ENCODE measurements at places on chromosomes 4 and X. TPM values are rescaled to one million over a fixed set of nuclear protein-coding genes. Genes with fewer than 3 reads are reported as not detected.
A peak's percentile ranks its signal among the peaks of the same experiment; 100 is the strongest.

DNA sequence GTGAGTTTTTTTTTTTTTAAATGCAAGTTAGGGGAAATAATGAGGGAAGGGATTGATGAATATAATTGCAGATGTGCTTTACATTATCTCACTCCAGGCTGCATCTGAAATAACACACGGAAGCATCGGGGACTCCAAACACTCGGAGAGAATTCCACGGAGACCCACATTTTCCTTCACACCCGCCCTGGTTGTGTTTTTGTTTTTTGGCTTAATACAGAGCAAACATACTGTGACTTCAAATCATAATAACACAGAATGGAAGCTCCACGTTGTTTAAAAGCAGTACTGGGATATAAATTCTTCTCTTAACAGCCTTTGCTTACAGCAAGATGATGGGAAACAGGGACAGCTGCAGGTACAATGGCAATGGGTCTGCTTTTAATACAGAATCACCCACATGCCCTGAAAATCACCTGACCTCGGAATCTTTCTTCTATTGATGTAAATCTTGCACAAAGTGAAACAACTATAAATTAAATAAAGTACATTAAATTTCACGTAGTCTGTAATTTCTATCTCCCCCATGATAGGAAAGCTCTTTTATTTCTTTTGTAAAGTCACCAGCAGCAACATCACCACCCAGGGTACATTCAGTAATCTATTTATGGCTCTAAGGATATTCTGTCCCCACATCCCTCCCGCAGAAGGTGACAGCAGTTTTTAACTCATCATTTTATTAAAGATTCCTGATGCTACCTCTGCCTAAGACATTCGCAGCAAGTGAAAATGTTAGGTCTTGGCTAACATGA is 119.3 kb downstream of the ZNF827 start:
- DNase-seq = no peak

DNA sequence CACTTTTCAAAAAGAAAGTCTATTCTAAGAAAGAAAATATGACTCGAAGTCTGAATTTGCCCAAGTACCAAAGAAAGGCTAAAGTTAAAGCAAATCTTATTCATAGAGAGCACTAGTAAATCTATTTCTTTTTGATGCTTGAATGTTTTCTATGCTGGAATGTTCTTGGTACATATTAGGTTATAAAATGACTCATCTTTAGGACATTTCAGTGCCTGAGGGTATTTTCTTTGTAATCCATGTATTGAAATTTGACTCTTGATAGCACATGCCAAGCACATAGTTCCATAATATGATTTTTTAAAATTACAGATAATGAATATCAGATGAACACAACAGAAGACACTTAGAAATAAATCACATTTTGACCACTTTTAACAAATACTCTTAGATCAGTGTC is 232.8 kb downstream of the TRIML1 start:
- no peak for DNase-seq

GRCh38 chr4:38109896-38110295 is 149.7 kb downstream of the PTTG2 start:
- no peak for DNase-seq

DNA sequence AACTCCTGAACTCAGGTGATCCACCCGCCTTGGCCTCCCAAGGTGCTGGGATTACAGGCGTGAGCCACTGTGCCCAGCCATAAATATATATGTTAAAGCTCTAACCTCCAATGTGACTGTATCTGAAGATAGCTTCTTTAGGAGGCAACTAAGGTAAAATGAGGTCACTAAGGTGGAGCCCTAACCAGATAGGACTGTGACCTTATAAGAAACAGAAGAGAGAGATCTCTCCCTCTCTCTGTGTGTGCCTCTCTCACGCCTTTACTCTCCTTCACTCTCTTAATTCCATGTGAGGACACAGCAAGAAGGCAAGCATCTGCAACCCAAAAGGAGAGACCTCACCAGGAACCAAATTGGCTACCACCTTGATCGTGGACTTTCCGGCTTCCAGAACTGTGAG is 926 bp upstream of the MAGIX start:
- no peak for DNase-seq

- DNase-seq = no peak
Measured at GRCh38 chr4:127441571-127441970, 191.2 kb upstream of the INTU start.

DNA sequence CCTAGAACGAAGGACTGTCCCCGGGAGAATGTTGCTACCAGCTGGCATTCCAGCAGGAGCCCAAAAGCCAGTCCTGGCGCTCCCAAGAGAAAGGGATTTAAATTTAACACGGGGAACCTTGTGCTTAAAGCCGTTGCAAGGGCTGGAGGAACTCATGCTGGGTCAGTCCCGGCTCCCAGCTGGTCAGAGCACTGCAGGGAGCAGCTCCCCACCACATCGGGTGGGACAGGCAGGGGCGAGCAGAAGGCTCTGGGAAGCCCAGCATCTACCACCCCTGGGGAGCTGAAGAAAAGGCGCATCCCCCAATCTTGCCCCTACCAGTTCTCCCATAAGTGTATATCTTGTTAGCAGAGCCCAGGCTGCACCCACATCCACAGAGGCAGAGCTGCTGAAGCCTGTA is 15.7 kb downstream of the CFAP99 start:
- DNase-seq = no peak

GRCh38 chrX:68299898-68300297 is 133.4 kb downstream of the OPHN1 start:
- DNase-seq = no peak

- peak; percentile 69 for DNase-seq
Measured at GRCh38 chr4:7381890-7382633, 52.7 kb downstream of the PSAPL1 start.

- DNase-seq = no peak
Measured at GRCh38 chr4:14023036-14023435, 395.5 kb upstream of the BOD1L1 start.

DNA sequence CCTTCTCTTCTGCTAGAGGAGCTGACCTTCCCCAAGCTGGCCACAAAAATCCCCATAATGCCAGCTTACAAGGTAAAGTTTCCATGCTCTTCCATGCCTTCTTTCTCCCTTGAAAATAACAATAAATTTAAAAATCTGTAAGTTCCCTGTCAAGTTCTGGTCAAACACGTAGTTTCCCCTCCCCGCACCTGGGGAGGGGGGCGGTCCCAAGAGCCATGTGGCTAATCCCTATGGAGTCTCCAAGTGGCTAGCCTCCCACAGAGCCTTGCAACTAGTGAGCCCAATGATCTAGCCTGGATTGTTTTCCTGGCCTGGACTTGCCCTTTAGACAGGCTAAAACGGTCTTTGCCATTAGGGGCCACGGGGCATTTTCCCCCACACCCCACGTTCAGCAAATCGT is 2.1 kb upstream of the NRK start:
- no peak for DNase-seq

DNA sequence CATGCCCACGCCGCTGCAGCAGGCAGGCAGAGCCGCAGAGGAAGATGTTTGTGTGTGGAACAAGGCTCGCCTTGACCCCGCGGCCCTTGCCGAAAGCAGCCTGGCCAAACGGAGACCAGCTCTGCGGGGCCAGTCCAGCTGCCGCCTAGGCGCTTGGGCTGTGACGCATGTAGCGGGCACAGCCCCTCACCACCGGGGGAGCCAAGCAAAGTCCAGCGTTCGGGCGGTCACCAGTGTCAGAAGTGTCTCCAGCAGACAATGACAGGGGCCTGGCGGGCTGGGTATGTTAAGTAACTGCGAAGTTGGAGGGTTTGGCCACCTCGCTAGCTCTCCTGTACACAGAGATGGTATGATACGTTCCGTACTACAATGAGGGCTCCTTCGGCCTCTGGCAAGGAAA is 1.3 kb downstream of the AMER1 start:
- no peak for DNase-seq

DNA sequence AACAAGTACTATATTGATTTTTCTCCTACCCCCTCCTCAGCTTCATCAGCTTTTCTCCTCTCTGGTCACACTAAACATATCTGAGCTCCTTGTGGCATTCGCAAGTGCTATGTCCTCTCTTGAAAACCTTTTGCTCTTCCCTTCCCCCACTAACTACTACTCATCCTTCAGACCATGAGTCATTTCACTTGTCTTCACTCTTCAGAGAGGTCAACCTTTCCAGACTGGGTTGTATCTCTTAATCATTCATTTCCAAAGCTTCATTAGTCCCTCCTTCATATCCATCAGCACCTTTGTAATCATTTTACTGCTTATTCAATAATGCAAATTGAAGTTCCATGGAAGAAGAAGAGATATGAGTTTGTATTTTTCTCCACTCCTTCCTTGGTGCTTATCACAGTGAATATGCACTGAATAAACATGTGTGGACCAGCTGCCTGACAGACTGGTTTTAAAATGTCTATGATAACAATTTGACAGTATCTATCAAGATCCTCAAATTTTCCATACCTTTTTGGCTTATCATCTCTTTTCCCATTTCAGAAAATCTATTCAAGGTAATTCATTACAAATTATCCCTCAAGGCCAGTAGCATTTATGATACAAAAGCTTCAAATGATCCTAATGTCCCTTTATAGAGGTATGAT is 28.4 kb downstream of the DDX60L start:
- no peak for DNase-seq

GRCh38 chr4:53185869-53186585 is 179.8 kb downstream of the SCFD2 start:
- DNase-seq = no peak

DNA sequence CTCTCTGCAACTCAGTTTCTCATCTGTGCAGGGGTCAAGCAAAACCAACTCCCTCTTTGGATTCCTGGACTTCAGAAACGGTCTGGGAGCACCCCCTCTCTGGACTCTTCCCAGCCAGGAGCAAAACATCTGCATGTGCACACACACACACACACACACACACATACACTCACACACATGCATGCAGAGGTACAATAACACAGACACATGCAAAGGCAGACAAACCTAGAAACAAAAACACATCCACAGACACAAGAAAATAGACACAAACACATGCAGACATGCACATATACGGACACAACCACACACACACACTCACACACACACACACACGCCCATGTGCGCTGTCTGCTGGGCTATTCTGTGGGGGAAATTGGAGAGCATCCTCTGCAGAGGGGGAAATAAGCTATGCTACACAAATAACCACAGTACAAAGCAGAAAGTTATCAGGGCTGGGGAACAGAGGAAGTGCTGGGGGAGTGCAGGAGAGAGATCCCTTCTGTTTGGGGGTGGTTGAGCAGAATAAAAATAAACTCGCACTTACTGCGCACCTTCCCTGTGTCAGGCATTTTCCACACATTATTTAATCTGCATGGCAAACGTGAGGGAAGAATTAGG is 19.9 kb downstream of the IQSEC2 start:
- no peak for DNase-seq

- no peak for DNase-seq
Measured at GRCh38 chr4:27921231-27921630, 1060.6 kb downstream of the STIM2 start.

- DNase-seq = no peak
Measured at GRCh38 chr4:154485127-154485773, 6.3 kb downstream of the DCHS2 start.

DNA sequence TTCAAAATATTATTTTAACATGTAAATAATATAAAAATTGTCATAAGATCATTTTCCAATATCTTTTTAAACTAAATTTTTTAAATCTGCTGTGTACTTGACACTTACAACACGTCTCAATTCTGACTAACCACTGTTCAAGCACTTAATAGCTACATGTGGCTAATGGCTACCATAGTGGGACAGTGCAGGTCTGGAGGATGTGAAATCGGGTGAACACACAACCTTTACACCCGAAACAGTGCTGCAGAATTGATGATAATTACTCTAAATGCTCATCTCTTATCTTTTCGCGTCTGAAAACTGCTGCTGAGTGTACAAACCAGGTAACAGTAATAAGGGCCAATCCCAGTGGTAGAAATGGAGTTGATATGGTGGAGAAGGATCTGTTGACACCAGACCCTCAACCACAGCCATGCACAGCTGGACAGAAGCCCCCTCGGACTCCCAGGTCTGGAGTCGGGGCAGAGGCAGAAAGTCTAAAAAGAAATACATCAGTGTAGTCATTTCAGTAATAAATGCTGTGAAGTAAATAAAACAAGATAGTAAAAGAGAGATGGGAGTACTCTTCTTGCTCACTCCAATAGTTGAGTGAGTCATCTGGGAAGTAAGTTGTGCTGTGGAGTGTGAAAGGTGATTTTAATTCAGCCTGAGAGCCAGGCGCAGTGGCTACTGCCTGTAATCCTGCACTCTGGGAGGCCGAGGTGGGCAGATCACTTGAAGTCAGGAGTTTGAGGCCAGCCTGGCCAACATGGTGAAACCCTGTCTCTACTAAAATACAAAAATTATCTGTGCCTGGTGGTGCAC is 150.0 kb downstream of the CBR4 start:
- no peak for DNase-seq

DNA sequence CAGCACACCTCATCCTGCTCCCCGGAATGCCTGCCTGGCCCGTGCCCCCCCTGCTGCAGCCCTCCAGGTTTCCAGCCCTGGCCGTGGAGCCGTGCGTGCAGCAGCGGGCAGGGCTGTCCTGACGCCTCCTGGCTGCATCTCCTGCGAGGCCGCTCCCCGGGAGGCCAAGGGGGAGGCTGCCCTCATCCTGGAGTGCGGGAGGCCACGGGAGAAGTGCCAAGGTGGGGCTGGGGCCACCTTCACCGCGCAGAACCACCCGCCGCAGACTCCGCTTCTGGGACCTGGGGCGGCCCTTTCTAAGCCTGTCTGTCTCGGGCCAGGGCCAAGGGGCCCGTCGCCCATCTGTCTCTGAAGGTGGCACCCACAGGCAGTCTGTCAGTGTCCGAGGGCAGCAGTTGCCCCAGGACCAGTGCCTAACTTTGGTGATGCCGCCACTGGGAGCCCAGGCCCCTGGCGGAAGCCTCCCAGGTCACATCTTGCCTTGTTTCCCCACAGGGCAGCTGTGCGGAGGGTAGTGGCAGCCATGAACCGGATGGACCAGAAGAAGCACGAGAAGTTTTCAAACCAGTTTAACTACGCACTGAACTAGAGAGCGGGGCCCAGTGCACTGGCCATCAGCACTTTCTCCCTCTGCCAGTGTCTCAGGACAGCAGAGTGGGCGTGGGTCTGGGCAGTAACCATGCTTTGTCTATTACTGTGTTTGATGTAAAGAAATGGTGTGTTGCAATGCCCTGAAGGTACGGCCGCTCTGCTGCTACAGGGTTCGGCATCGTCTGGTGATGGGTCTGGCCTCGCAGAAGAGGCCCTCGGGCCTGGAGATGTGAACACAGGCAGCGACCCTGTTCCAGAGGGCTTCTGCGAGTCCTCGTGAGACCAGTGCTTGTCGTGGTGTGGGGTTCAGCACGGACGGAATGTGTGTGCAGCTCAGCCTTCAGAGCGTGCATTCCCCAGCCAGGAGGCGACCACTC is 20.6 kb downstream of the NKX1-1 start:
- no peak for DNase-seq

GRCh38 chrX:39705290-39705689 is 392.5 kb downstream of the BCOR start:
- DNase-seq = no peak

GRCh38 chr4:133498149-133498548 is 349.1 kb downstream of the PCDH10 start:
- DNase-seq = no peak

GRCh38 chr4:148305751-148306150 is 136.5 kb downstream of the NR3C2 start:
- DNase-seq = no peak

The TMEM150C gene
- 9.2 TPM for total RNA-seq

The FHIP1A gene
- 0.10 TPM for total RNA-seq

The PF4V1 gene
- not detected for total RNA-seq

The IL13RA2 gene
- not detected for total RNA-seq

The PAGE2 gene
- not detected for total RNA-seq

The KDM5C gene
- 77.6 TPM for total RNA-seq

The CCKAR gene
- total RNA-seq = not detected
